ENCODE measurements at places on chromosomes 11 and 22.

- no peak for DNase-seq
Measured at GRCh38 chr11:65186701-65187100, 5.0 kb downstream of the CAPN1 start.

DNA sequence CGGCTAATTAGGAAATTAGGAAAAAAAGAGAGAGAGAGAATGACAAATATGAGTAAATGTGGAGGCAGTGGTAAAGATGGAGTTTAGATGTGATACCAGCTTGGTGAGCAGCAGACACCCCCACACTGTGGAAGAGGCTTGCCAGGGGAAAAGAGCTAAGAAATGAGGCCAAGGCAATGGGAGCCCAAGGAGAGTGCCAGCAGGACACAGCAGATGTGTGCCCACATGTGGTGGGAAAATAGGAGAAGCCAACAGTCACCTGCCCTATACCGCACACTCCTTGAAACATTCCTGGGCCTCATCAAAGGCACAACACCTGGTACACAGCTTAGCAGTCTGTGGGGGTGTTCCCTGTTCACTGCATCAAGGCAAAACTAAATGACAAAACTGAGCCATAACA, 104.9 kb downstream of the FAM76B start:
- DNase-seq, result no peak

- DNase-seq, result no peak
Measured at GRCh38 chr11:12744826-12745502, 70.7 kb downstream of the TEAD1 start.

DNA sequence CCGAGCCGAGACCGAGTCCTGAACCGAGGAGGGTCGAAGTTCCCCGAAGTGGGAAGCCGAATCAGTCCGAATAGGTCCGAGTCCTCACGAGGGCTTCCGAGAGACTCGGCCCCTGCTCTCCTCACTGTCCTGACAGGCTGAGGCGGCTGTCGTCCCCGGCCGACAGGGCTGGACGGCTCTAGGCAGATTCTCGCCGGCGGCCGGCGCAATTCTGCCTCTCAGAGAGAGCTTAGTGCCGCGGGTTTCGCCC, 191 bp upstream of the DEAF1 start:
- no peak for DNase-seq

DNA sequence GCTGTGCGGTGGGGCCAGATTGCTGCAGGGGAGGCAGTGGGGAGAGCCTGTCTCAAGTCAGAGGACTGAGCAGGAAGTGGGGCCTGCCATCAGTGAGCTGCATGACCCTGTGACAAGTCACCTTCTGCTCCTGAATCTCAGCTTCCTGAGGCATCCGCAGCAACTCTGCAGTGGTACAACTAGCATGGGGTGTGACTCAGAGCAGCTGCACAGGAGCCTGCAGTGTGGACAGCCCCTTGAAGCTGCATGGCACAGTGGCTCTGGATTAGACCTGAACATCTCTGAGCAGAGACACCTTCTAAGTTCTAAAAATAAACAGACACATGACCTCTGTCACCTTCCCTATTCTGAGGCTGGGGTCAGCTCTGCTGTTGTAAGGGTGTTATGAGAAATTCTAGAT, 18.0 kb downstream of the FAM227A start:
- no peak for DNase-seq

DNA sequence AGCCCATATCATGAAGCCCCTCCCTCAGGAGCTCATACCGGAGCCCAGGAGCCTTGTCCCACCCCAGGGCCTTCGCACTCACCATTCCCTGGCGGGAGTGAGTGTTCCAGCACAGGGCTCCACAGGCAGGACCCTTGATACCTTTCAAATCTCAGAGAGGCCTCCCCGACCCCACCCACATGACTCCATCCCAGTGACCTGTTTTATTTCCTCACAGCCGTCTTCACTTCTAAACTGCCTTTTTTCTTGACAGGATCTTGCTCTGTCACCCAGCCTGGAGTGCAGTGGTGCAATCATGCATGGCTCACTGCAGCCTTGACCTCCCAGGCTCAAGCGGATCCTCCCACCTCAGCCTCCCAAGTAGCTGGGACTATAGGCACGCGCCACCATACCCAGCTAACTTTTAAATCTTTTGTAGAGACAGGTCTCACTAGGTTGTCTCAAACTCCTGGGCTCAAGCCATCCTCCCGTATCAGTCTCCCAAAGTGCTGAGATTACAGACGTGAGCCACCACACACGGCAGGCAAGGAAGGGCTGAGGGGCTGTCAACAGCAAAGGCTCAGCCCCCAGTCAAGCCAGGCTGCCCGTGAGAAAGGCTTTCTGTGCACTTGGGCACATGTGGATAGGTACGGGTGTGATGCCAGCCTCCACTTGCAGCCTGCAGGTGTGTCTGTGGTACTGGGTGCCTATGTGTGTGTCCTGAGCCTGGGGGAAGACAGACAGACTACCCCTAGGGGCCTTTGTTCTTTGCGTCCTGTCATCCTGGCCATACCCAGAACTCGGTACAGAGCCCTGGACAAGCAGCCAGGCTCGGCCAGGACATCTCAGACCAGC, 9.3 kb downstream of the RPL3 start:
- no peak for DNase-seq

DNA sequence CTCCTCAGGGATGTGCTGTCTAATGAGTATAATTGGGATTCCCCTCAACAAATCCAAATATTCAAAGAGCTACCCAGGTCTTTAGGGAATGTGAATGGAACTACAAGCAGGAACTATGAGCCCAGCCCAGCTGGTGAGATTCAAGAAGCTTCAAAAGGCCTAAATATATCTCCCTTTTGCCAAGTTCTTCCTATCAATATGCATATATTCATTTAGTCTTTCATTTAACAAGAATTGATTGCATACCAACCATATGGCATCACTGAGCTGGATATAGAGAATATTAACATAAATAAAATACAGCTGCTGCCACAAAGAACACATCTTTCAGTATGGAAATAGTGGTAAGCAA, 58.9 kb upstream of the PRSS23 start:
- no peak for DNase-seq

DNA sequence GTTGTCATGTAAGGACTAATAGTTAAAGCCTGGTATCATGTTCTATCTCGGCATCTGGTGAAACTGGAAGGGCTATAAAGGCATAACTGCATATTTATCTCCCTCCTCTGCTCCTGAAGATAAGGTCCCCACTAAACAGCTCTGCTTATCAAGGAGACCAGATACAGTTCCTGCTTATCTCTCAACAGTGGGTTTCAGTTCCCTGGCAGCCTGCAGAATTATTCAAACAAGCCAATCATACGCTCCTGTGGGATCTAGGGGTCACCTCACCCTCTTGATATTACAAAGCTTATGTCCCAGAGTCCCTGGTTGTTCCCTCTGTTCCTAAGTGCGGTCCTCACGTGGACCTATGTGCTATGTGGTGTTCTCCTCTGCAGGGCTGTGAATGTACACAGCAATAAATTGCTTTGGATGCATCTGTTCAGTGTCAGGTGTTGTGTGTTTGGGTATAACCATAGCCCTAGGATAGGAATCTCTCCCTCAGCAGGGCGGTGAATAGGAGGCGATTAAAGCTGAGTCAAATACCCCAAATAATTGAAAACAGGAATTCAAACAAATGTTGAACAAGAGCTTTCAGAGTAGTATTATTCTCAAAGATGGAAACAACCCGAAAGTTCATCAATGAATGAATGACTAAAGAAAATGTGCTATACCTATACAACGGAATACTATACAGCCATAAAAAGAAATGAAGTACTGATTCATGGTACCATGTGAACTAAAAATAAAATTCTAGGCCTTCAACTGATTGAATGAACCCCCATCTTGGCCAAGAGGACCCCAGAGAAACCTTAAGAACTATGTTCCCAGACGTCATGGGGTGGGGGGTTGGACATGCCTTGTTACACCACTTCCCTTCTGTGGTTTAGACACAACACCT, 3.1 kb upstream of the OOSP4A start:
- DNase-seq, result no peak

GRCh38 chr11:27095059-27095458, 54.4 kb downstream of the BBOX1 start:
- DNase-seq, result no peak

DNA sequence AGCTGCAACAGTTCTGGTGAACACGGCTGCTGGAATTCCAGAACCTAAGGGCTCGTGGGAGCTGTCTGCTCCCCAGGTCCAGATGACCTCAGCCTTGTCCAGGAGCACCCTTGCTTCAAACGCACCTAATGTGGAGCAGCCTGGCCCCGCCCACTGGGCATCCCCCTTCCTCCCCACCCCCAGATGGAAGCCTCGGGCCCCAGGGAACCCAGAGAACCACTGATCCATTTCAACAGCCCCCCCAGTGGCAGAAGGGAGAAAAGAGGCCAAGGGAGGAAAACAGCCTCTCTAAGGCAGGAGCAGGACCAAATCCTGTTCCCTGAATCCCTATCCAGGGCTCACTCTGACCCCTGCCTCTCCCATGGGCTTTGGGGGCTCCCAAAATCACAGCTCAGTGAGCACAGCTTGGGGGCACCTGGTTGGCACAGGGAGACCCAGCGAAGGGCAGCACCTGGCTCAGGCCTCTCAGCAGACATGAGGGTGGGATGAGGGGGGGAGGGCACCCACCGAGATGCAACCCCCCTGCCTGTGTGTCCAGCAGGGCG, 1.2 kb downstream of the CYTH4 start:
- DNase-seq, result no peak

GRCh38 chr11:19332476-19332875, 91.7 kb upstream of the E2F8 start:
- DNase-seq, result no peak

GRCh38 chr22:31923136-31923535, 21.2 kb upstream of the YWHAH start:
- DNase-seq, result peak; percentile 23

DNA sequence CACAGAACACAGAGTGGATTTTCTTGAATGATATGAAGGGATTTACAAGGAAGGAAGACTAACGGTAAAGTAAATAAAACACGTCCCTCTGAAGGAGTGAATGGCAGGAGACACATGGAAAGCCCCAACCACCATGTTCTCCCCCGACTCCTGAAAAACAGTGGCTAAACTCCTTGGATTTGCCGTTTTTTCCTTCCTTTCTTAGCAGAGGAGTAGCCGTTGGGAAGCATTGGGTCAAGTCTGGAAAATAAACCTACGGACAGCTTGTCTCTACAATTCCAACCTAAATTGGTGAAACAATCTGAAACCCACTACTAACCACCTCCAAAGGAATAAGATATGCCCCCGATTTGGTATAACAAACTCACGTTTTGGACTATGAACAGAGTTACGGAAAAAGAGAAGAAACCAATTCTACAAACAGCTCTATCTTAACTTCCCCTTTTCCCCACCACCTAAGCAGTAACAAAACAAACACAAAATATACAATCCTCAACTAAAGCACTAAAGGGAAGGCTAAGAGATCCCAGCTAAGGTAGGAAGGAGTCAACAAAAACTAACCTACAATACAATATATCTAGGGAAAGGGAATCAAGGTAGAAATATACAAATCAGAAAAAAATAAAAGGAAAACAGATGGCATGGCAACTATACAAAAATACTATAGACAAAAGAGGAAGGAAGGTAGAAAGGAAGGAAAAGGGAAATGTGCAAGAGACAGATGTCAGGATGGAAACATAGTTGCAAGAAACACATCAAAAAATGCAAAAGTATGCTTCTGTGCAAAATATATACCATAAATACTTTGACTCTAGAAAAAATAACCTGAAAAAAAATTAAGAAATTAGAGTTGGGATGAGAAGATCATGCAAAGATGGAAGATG, 43.8 kb upstream of the LYVE1 start:
- no peak for DNase-seq

DNA sequence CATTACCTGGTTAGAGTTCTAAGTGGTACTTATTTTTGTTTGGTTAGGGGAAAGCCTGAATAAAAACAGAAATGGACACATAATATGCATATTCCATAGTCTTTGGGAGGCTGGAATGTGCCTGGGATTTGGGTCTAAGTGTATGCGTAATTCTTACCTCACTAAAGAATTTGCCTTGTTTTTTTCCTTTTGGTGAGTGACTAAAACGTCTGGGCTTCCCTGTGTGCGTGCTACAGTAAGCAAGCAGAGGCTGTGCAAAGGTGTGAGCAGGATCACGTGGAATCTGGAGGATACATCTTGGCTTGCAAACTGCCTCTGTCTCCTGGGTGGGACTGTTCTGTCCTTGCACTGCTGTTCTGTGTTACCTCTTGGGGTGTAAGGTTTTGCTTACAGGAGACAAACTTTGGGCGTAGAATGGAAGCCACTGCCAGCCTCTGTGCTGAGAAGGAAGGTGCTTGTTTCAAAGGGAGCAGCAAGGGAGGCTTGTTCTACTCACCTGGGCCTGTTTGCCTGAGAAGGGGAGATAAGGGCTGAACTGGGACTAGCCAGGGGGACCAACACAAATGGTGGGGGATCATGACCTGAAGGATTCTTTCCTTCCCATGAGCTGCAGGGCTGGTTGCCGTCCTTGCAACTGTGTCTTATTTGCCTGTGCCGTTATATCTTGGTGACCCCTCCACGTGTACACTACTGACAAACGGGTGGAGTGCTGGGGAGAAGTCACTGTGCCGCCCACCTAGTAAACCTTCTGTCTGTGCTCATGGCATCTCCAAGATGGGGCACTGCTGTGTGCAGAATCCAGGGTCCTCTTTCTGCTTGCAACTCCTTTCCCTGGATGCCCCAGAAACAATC, 4.5 kb downstream of the NEAT1 start:
- DNase-seq, result peak; percentile 37

- peak; percentile 96 for DNase-seq
Measured at GRCh38 chr22:17171153-17172028, 12.3 kb upstream of the HDHD5 start.

DNA sequence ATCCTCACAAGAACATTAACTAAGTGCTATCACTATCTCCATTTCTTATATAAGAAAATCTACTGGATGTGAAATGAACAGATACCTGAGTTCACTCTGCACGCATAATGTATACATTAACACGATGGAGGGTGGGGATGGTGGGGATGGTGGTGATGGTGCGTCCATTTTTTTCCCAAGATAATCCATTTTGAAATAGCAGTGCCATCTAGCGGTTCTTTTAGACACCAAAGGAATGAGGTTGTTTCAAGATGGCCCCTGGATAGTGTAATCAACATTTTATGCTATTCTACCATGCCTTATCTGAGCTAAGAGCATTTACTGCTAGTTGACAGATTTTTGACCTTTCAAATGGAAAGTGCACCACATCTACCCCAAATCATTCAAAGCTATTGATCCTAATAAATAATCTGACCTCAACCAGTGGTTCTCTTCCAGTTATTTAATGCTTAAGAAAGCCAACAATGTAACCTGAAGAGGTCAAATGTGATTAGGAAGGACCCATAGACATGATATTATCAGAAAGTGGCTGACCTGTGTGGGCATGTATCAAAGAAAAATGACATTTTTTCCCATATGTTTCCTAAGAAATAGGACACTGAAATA, 714.7 kb upstream of the TENM4 start:
- DNase-seq, result no peak
